ENCODE measurements at places on chromosomes 7 and 10. TPM values are rescaled to one million over a fixed set of nuclear protein-coding genes. Genes with fewer than 3 reads are reported as not detected.

The TEX47 gene
- not detected for total RNA-seq

The TAS2R3 gene
- not detected for total RNA-seq

The VWDE gene
- total RNA-seq, result 0.14 TPM

The FGFR2 gene
- 7.2 TPM for total RNA-seq

The TAS2R4 gene
- total RNA-seq, result 0.81 TPM

The DMTF1 gene
- total RNA-seq, result 172 TPM

The IKZF5 gene
- total RNA-seq, result 8.5 TPM

The ARMC3 gene
- not detected for total RNA-seq

The TMEM270 gene
- total RNA-seq, result not detected

The UPK3B gene
- total RNA-seq, result 5.1 TPM

The GNAT3 gene
- not detected for total RNA-seq

The LHFPL3 gene
- not detected for total RNA-seq

The PLEKHS1 gene
- total RNA-seq, result not detected

The ASB13 gene
- total RNA-seq, result 16.0 TPM

The HPSE2 gene
- total RNA-seq, result 1.8 TPM

The ACBD5 gene
- 11.1 TPM for total RNA-seq

The C7orf25 gene
- total RNA-seq, result 18.1 TPM

The ARHGEF35 gene
- 1.1 TPM for total RNA-seq

The SLC13A1 gene
- not detected for total RNA-seq

Measured in thoracic aorta (tissue), 2 donors.